CD4-positive, alpha-beta T cell (primary cell): ENCODE measurements at places on chromosomes 5 and 9. TPM values are rescaled to one million over a fixed set of nuclear protein-coding genes. Genes with fewer than 3 reads are reported as not detected.

GRCh38 chr9:11045589-11045988 lies 432.8 kb upstream of the PTPRD start:
- DNase-seq, result no peak

- no peak for DNase-seq
Measured at GRCh38 chr9:4614627-4615026, 47.5 kb upstream of the PLPP6 start.

The SOHLH1 gene
- total RNA-seq, result not detected

The LCNL1 gene
- total RNA-seq, result 0.93 TPM

DNA sequence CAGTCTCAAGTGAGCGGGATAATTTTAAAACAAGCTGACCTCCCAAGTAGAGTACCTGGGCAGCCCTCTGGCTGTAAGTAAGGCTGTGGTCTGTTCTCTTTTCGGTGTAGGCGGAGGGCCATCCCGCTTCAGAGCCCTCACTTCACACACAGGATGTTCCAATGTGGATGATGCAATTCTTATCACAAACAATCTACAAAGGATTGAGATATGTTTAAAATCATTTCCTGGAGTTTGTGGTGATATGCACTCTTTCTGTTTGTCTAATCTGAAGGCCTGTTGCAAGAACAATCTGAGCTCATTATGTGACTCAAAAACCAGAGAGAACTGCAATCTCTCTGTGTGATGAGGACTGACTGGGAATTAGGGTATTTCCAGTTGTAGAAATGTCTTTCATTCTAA lies 42.5 kb downstream of the ITGA2 start:
- DNase-seq, result peak; percentile 48

DNA sequence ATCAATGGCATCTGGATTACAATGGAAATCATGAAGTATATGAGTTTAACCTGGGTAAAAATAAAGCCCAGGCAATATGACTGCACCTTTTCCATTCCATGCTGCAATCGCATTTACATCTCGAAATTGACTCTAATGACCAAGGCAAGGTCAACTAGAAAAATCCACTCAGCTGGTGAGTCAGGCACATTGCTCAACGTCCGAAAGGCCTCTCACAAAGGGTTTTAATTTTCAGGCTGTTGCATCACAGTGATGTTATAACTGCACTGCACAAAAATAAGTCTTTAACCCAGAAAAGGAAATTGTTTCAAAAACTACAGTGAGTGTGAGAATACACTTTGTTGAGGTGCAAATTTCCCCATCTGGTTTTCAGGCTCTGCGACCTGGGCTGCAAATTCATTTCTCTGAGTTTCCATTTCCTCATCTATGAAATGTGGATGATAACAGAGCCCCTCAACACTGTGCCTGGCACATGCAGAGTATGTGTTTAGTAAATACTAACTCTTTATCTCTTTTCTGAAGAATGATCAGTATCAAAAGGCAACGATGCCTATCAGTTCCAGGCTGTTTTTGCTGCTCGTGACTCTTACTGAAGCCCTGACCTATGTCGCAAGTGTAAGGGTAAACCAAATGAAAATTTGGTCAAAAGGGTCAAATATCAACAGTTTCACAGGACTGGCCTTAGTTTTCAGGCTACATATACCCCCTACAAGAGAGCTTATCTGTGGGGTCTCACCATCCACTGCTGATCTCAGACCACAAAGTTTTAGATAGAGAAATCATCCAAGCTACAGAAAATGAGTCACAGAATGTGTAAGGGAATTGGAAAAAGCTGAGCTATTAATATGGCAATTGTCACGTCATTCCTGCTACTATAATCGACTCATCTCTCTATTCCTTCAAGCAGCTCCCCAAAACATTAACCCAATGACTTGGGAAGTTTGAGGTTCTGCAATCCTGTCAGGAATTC lies 4.1 kb downstream of the NFIL3 start:
- no peak for DNase-seq

DNA sequence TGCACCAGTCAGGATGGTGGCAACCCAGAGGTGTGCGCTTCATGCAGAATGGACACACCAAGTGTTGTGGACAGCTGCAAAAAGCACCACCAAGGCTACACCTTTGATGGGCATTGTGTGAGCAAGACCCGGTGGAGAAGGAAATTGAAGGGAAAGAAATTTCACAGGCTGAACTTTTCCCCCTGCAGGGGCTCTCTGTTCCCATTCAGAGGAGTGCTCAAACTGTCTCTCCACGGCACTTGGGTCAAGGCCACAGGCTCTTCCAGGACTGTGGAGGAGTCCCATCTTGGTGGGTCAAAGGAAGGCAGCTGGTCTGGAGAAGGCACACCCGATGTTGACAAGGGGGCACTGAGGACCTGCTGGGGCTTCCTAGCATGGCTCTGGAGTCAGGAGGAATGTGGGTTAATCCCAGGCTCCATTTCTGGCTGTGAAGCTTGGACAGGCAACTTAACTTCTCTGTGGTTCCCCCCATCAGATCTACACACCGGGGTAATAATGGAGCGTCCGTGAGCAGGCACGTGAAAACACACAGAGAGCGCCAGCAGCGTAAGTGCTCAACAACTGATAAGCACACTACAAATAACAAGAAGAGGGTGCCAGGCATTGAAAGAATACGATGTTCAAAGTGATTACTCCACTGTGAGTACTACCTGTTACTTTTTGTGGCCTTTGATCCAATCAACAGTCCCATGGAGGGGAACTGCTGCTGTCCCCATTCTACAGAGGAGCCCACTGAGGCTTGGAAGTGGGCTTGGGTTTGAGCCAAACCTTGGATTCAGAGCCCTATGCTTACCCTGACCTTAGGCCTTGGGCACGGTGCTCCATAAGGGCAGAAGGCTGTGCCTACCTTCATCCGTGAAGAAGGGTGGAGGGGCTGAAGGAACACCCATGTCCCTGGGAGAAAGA lies 34.2 kb upstream of the TIFAB start:
- no peak for DNase-seq

GRCh38 chr9:12014488-12014887 lies 678.7 kb upstream of the TYRP1 start:
- DNase-seq, result no peak
